ENCODE measurements at places on chromosomes 7 and 10. TPM values are rescaled to one million over a fixed set of nuclear protein-coding genes. Genes with fewer than 3 reads are reported as not detected.

- H3K4me1 ChIP-seq: no peaks in the 10 kb centered on the region
- no peak overlapping the region for H3K27ac ChIP-seq
- no peaks in the 10 kb centered on the region for H3K27me3 ChIP-seq
- no peak for DNase-seq
Measured at GRCh38 chr7:101576998-101577397, 52.1 kb downstream of the MYL10 start.

GRCh38 chr10:43264965-43265798, 1.7 kb downstream of the RASGEF1A start:
- H3K4me3 ChIP-seq: peak overlapping the region; percentile 70
- H3K27ac ChIP-seq: peak overlapping the region; percentile 80
- DNase-seq: no peak
- no peaks in the 10 kb centered on the region for H3K36me3 ChIP-seq

GRCh38 chr7:3916146-3916545, 615.1 kb downstream of the SDK1 start:
- H3K4me1 ChIP-seq: no peaks in the 10 kb centered on the region
- no peaks in the 10 kb centered on the region for H3K27me3 ChIP-seq
- no peak overlapping the region for H3K27ac ChIP-seq
- no peaks in the 10 kb centered on the region for H3K36me3 ChIP-seq
- DNase-seq: no peak

GRCh38 chr10:84589526-84590205, 261.3 kb downstream of the CCSER2 start:
- no peaks in the 10 kb centered on the region for H3K27me3 ChIP-seq
- no peak overlapping the region for H3K4me3 ChIP-seq
- no peaks in the 10 kb centered on the region for H3K36me3 ChIP-seq
- H3K4me1 ChIP-seq: no peaks in the 10 kb centered on the region

- no peak overlapping the region for H3K4me3 ChIP-seq
- no peak for DNase-seq
- H3K36me3 ChIP-seq: no peaks in the 10 kb centered on the region
- H3K27me3 ChIP-seq: no peaks in the 10 kb centered on the region
Measured at GRCh38 chr7:135386776-135387175, 123.1 kb downstream of the CNOT4 start.

DNA sequence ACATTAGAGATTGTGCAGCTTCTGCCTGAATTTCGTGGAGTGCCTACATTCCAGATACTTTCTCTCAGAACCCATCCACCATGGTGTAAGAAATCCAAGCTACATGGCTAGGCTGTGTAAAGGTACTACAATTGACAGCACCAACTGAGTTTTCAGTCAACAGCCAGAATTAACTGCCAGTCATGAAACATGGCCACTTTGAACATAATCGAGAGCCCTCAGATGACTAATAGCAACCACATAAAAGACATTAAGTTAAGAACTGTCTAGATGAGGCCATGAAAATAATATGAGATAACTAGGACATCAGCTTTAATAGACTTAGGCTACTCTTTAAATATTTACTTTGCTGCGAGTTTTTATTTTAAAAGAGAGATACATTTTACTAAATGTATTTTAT, 1106.8 kb upstream of the LRRTM3 start:
- H3K4me3 ChIP-seq: no peak overlapping the region
- H3K27me3 ChIP-seq: no peaks in the 10 kb centered on the region
- no peaks in the 10 kb centered on the region for H3K36me3 ChIP-seq
- H3K27ac ChIP-seq: no peak overlapping the region
- H3K4me1 ChIP-seq: no peaks in the 10 kb centered on the region

DNA sequence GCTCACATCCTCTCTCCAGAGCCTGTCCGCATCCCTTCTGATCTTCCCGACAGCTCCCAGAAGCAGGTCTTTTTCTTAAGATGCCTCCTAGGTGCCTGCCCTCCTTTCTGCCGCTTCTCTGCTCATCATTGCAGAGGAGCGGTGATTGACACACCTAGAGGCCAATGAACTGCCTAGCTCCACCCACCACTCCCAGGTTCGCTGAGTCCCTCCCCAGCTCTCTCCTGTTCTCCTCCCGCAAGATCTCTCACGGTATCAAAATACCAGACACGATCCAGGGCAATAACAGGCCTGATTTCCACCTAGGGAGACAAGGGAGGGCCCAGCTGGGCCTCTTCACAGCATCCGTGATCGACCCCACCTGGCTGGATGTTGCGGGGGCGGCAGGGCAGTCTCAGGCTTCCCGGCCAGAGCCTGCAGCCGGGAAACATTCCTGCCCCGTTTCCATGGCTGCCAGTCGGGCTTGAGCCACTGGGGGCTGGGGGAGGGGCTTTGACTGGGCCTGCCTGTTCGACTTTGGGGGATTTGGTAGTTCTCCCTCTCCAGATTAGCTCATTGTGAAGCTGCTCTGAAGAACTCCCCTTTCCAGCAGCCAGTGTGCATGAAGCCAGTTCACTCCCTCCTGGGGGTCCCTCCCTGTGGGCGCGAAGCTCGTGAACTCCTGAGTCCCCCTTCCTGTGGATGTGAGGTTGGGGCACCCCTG, 373.5 kb downstream of the RPS24 start:
- H3K27me3 ChIP-seq: no peaks in the 10 kb centered on the region
- H3K4me1 ChIP-seq: no peaks in the 10 kb centered on the region
- no peaks in the 10 kb centered on the region for H3K36me3 ChIP-seq
- peak; percentile 80 for DNase-seq

DNA sequence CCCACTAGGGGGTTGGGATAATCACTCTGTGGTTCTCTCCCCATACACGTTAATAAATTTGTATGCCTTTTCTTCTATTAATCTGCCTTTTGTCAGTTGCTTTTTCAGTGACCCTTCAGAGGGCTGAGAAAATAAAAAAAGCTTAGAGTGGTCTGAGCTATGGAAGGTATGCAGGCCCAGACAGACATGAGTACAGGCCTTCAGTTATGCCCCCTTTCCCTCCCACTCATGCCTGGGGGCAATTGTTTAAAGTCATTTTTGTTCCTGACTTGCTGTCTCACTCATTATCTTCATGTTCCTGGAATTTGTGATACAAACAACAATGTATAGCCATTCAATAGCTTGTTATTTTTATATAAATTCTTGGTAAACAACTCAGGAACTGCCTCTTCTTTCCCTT, 170.8 kb downstream of the AKR1D1 start:
- no peak overlapping the region for H3K4me3 ChIP-seq
- no peaks in the 10 kb centered on the region for H3K36me3 ChIP-seq
- H3K4me1 ChIP-seq: no peaks in the 10 kb centered on the region
- no peak overlapping the region for H3K27ac ChIP-seq
- DNase-seq: no peak

GRCh38 chr7:155746188-155746587, 66.1 kb downstream of the SHH start:
- DNase-seq: no peak
- no peak overlapping the region for H3K4me3 ChIP-seq
- H3K4me1 ChIP-seq: no peaks in the 10 kb centered on the region
- no peaks in the 10 kb centered on the region for H3K27me3 ChIP-seq
- no peak overlapping the region for H3K27ac ChIP-seq

- peak; percentile 30 for DNase-seq
- peak overlapping the region; percentile 91 for H3K27ac ChIP-seq
- H3K4me3 ChIP-seq: peak overlapping the region; percentile 72
- H3K4me1 ChIP-seq: peaks cover 3% of the 10 kb centered on the region
Measured at GRCh38 chr10:24952707-24953645, 570 bp upstream of the PRTFDC1 start.

- H3K27ac ChIP-seq: no peak overlapping the region
- no peak for DNase-seq
- no peak overlapping the region for H3K4me3 ChIP-seq
- H3K4me1 ChIP-seq: no peaks in the 10 kb centered on the region
- no peaks in the 10 kb centered on the region for H3K36me3 ChIP-seq
Measured at GRCh38 chr7:31271641-31272405, 68.7 kb downstream of the NEUROD6 start.

DNA sequence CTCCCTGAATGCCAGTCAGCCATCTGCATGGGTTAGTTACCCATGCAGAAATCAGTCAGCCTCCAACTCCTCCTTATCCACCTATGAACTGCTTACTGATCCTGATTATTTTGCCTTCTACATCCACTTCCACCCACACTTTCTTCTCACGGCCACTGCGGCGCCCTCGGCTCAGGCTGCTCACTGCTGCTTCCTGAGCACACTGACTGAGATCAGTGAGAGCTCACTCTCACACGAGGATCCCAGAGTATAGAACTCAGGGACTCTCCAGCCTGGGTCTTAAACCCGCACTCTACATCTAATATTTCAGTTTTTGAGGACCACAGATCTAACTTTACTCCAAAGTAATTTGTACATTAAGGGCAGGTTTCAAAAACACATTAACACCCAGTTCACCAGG, 64.4 kb downstream of the GRB10 start:
- no peak overlapping the region for H3K27ac ChIP-seq
- DNase-seq: no peak
- H3K36me3 ChIP-seq: no peaks in the 10 kb centered on the region
- H3K27me3 ChIP-seq: no peaks in the 10 kb centered on the region
- no peak overlapping the region for H3K4me3 ChIP-seq

DNA sequence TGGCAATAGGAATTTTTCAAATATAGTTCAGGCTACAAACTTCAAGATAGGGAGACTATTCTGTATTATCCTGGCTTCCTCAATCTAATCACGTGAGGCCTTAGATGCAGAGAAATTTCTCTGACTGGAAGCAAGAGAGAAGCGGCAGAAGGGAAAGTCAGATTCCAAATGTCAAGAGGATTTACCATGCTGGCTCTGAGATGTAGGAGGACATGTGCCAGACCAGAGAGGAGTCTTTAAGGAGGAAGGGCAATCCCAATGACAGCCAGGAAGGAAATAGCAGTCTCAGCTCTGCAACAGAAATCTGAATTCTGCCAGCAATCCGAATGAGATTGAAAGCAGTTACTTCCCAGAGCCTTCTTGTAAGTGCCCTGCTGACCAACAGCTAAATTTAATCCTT, 57.4 kb downstream of the NUTM2E start:
- H3K4me1 ChIP-seq: no peaks in the 10 kb centered on the region
- no peak for DNase-seq
- H3K27me3 ChIP-seq: no peaks in the 10 kb centered on the region

EBF3 gene
- total RNA-seq: 28.0 TPM

XRCC2 gene
- total RNA-seq: 2.2 TPM

PANK1 gene
- total RNA-seq: 5.1 TPM

TMEM229A gene
- not detected for total RNA-seq

RBP3 gene
- not detected for total RNA-seq

EPHB4 gene
- 21.4 TPM for total RNA-seq

TRPV5 gene
- total RNA-seq: 0.15 TPM

All from breast epithelium (tissue), 4 donors.